ENCODE measurements at places on chromosomes 7 and 10.

GRCh38 chr10:124249812-124250432 lies 156.5 kb upstream of the CHST15 start:
- DNase-seq: no peak

DNA sequence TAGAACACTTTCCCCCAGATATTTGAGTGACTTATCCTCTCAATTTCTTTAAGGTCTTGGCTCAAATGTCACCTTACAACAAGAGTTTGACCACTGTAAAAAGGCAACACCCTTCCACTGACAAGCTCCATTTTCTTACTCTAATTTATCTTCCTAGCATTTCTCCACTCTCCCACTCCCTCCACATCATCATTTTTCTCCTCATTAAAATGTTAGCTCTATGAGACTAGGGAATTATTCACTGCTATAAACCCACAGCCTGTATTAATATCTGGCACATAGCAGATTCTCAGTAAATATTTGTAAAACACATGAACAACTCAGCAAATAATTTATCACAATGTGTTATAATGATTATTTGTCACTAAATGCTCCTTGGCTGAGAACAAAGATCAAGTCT lies 161.0 kb downstream of the DOCK4 start:
- DNase-seq: no peak

DNA sequence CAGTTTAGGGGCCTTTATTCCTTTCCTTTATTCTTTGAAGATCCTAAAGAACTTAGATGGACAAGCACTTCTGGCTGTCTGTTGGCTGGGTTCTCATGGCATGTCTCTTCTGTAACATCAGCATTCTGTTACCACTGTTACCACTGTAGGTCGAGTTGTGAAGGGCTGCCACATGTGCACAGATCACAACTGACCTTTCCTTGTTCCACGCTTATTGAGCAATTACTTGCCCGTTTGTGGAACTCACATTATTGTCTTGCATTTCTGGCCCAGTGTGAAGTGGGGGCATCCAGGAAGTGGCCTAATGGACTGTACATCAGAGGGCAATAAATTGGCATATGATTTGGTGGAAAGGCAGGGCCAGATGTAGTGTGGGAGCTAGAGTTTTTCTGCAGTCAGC lies 23.7 kb downstream of the GBF1 start:
- DNase-seq: no peak

- DNase-seq: no peak
These were observed 189.9 kb downstream of the HERPUD2 start for GRCh38 chr7:35505066-35505465.

DNA sequence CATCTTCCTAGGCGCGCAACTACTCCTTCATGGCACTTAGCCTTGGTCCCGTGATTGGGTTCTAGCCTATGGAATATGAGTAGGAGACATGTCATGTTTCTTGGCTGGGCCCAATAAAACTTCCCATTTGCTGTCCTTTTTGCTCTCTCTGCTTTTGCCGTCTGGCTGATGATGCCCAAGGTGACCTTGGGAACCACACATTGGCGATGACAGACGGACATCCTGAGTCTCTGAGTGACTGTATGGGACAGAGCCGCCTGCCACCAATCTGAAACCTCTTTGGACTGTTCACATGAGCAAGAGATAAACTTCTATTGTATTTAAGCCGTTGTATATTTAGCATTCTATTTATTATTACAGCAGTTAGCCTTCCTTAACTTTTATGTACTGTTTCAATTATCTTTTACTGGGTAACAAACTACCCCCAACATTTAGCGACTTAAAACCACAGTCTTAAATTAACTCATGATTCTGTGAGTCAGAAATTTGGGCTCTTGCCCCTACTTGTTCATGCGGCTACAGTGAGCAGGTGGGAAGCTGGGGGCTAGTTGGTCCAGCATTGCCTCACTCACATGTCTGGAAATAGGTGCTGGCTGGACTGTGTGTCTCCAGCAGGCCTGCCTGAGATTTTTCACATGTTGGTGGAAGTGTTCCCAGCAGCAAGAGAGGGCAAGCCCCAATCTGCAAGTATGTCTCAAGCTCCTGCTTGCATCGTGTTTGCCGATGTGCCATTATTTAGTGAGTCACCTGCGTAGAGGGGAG lies 71.7 kb downstream of the NOD1 start:
- DNase-seq: no peak

- DNase-seq: no peak
These were observed 8.1 kb downstream of the PGAM2 start for GRCh38 chr7:44057181-44057848.

DNA sequence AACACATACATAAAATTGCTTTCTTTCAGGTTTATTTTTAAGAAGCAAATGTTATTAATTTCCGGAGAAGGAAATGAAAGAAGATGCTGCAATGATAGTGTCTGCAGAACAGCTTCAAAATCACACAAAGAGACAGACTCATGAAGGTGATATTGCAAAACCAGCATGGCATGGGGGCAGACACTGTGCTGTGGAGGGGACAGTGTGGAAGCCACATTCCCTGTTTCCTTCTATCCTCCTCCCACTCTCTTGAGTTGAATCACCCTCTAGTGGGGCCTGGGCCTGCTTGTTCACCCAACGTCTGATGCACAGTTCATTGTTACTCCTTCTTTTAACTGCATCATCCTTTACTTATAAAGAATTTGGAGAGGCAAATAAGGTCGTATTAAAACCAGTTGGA lies 104.0 kb upstream of the INSIG1 start:
- DNase-seq: no peak

- DNase-seq: no peak
These were observed 1.7 kb downstream of the TSPAN12 start for GRCh38 chr7:120856198-120856597.

DNA sequence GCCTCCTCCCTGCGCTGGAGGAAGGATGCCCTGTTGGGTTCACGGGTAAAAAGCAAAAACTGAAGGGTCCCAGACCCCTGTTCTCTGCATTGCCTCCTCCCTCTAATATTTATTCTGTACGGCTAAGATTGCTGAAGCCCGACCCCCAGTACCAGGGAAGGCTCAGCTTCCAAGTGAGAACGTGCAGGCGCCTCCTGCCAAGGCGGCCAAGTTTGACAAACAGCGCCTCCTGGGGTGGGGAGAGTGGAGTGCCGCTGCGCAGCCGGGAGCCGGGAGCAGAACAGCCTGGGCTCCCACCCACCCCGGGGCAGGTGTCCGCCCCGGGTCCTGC lies 4.7 kb upstream of the EBF3 start:
- no peak for DNase-seq

Measured in T-helper 1 cell (primary cell).